Breast epithelium (tissue), 4 donors: ENCODE measurements at places on chromosomes 1 and 21. TPM values are rescaled to one million over a fixed set of nuclear protein-coding genes. Genes with fewer than 3 reads are reported as not detected.

DNA sequence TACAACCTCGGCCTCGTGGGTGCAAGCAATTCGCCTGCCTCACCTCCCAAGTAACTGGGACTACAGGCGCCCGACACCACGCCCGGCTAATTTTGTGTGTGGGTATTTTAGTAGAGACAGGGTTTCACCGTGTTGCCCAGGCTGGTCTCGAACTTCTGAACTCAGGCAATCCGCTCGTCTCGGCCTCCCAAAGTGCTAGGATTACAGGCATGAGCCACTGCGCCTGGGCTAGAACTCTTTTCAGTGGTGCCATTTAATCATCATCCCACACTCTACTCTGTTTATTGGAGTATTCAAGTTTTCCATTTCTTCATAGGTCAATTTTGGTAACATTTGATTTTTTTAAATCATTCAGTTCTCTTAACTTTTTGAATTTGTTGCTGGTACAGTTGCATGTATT is 101.3 kb downstream of the DHRS3 start:
- no peak overlapping the region for H3K27ac ChIP-seq
- H3K4me3 ChIP-seq = no peak overlapping the region
- H3K36me3 ChIP-seq = no peaks in the 10 kb centered on the region
- no peaks in the 10 kb centered on the region for H3K27me3 ChIP-seq
- no peak for DNase-seq
- no peaks in the 10 kb centered on the region for H3K4me1 ChIP-seq

- H3K4me1 ChIP-seq = no peaks in the 10 kb centered on the region
- H3K27me3 ChIP-seq = no peaks in the 10 kb centered on the region
- H3K4me3 ChIP-seq = no peak overlapping the region
- no peak overlapping the region for H3K27ac ChIP-seq
- H3K36me3 ChIP-seq = no peaks in the 10 kb centered on the region
Measured at GRCh38 chr1:42179275-42179674, 14.7 kb upstream of the GUCA2A start.

- H3K4me3 ChIP-seq = no peak overlapping the region
- no peak for DNase-seq
- peaks cover 8% of the 10 kb centered on the region for H3K4me1 ChIP-seq
- H3K36me3 ChIP-seq = no peaks in the 10 kb centered on the region
Measured at GRCh38 chr1:20322081-20322824, 31.6 kb downstream of the VWA5B1 start.

Gene LGR6
- 11.3 TPM for total RNA-seq

DNA sequence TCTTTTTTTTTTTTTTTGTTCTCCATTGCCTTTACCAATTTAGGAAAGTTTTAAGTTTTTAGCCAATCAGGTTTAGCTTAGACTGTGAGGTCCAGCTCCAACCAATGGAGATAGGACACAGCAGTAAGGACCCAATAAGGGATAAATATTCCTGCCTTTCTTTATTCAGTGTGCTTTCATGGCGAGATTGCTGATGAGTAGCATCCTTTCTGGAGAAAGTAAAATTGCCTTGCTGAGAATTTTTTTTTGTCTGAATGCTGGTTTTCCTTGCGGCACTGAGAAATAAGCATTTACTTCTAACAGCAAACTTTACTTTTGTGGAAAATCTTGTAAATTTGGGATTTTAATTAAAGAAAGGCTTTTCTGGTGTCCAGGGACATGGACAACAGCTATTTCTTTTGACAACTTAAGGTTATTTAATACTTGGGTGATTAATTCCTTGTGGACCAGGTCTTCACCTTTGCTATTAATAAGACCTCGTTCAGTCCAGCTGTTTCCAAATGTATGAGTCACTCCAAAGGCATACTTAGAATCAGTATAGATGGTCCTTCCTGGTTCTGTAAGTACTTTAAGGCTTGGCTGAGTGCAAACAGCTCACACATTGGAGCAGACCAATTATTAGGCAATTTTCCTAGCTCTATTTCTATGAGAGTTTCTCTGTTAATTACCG is 54.1 kb downstream of the SERINC2 start:
- no peak for DNase-seq
- no peaks in the 10 kb centered on the region for H3K36me3 ChIP-seq
- H3K27me3 ChIP-seq = no peaks in the 10 kb centered on the region
- no peak overlapping the region for H3K4me3 ChIP-seq
- H3K4me1 ChIP-seq = no peaks in the 10 kb centered on the region
- no peak overlapping the region for H3K27ac ChIP-seq

- no peaks in the 10 kb centered on the region for H3K36me3 ChIP-seq
- H3K27me3 ChIP-seq = no peaks in the 10 kb centered on the region
- no peak overlapping the region for H3K27ac ChIP-seq
Measured at GRCh38 chr1:248824301-248824700, 1.4 kb downstream of the SH3BP5L start.
